ENCODE measurements at places on chromosomes 5 and 9.

GRCh38 chr9:105373723-105374122 lies 74.1 kb upstream of the FSD1L start:
- no peak for DNase-seq

DNA sequence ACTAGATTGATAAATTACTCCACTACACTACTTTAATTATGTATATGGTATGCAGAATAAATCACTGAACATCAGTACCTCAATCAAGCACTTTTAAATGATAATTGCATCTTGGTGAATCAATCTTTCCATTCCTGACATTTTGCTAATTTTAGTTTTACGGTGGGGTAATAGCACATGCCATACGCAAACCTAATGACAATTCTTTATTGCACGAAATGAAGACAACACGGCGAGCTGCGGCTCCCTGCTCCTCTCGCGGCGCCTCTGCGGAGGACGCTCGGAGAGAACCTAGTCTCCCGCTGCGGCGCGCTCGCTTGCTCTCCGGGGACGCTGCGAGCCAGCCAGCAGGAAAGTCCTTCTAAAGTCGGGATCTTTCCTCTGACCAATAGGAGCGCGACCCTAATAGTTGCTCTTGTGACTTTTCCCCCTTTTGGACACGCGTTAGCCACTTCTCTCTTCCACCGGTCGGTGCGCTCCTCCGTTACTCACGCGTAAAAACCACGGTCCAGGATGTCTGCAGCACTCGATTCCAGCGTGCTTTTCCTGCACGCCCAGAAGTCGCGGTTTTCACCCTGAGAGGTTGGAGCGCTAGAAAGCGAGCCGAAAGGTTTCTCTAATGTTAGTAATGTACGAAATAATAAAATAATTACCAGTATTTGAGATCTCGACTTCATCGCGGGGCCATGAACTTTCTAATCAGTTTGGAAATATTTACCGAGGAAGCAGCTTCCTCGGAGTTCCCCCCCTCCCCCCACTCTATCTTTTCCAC lies 1.0 kb upstream of the MEF2C start:
- DNase-seq: no peak

DNA sequence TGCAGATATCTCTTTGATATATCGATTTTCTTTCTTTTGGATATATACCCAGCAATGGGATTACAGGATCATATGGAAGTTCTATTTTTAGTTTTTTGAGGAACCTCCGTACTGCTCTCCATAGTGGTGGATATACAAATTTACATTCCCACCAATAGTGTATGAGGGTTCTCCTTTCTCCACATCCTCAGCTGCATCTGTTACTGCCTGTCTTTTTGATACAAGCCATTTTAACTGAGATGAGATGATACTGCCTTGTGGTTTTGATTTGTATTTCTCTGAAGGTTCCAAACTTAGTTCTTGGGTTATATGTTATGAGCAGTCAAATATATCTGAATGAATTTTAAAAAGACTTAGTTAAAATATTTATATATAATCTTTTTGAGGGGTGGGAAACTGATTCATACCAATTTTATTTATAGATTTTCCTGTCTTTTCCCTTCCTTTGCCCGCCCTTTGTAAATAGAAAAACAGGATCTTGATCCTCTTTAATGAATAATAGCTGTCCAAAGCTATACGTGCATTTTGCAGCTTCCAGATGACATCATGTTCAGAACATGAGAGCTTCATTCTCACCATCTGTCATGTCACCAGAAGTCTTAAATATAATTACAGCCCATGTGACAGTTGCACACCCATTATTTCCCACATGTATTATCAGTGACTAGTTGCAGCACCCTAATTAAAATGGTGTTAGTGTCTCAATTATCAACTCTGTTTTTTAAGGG lies 6.2 kb upstream of the ARHGEF28 start:
- DNase-seq: no peak

GRCh38 chr5:134240421-134240962 lies 14.6 kb upstream of the PPP2CA start:
- no peak for DNase-seq

Data from activated CD8-positive, alpha-beta memory T cell treated with anti-CD3 and anti-CD28 coated beads, Interleukin-2, amount 50 U/mL, for 4 hours (primary cell).